Stimulated activated CD4-positive, alpha-beta T cell treated with anti-CD3 and anti-CD28 coated beads, Interleukin-1b, Interleukin-23, amount 100 ng/mL, for 4 hours (primary cell): ENCODE measurements at places on chromosomes 7 and 10.

DNA sequence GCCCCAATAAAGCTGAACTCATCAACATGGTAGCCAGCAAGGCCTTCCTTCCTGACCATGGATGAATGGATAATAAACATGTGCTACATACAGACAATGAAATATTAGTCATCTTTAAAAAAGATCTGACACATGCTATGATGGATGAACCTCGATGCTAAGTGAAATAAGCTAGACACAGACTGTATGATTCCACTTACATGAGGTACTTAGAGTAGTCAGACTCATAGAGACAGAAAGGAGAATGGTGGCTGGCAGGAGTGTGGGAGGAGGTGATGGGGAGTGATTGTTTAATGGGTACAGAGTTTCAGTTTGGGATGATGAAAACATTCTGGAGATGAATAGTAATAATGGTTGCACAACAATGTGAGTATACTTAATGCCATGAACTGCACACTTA lies 114.1 kb upstream of the SORCS3 start:
- DNase-seq, result no peak

GRCh38 chr7:25726781-25727311 lies 425.2 kb upstream of the NFE2L3 start:
- no peak for DNase-seq

DNA sequence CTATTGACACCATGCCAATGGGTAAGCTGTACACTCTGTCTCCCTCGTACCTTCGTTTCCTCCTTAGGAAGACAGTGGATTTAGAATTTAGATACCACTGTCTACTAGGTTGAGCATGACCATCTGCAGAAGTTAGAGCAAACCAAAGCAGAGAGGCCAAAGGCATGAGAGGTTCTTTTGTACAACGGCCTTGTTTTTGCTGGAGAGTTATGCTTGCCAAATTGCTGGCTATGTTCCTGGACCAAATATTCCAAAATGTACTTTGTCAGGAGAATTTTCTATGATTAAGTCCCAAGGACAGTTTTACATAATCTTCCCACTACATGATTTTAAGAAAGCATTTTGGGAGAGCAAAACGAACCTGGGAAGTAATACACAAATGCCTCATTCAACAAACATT lies 47.9 kb upstream of the PLCE1 start:
- no peak for DNase-seq

- DNase-seq, result no peak
Observed at GRCh38 chr7:112204499-112205342, 1.5 kb downstream of the DOCK4 start.

- no peak for DNase-seq
Observed at GRCh38 chr7:87528730-87529129, 53.2 kb upstream of the ABCB4 start.

DNA sequence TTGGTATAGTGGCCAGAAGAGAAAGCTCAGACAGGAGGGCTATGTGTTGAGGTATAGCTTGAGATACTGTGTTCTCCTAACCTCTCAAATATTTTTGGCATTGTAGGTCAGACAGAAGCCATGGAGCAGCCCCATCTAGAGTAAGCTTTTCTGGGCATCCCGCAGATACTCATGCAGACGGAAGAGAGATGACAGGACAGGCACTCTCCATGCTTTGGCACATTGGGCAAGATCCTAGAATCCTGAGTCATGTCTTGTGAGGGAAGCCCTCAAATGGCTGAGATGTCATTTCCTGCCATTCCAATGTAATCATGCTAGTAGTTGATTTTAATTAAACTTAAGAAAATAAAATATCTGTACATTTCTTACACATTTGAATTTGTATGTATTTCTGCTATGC lies 16.8 kb upstream of the KIF20B start:
- no peak for DNase-seq

DNA sequence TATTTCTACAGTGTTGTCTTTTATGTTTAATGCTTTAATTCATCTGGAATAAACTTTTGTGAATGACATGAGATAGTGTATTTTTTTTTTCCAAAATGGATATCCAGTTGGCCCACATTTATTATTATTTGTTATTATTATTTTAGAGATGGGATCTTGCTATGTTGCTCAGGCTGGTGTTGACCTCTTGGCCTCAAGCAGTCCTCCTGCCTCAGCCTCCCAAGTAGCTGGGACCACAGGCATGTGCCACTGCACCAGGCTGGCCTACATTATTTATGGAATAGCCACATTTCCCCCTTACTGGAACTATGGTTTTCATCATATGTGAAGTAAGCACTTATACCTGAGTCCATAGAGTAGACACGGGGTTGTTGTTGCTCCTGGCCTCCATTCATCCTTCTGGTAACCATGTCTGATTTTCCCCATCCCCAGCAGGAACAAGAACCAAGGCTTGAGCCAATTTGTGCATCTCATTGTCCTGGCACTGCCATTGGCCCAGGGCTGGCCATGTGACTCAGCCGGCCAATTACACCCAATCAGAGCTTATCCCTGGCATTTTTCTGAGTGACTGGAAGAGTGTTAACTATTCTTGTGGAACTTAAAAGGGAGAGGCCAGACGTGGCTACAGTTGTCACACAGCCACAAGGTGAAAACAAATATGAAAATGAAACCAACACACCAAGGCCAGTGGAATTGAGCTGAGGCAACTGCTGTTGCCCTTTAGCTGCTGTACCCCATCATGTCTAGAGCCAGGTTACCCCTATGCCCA lies 23.1 kb downstream of the PRF1 start:
- no peak for DNase-seq

GRCh38 chr7:70132852-70133690 lies 534.8 kb downstream of the AUTS2 start:
- no peak for DNase-seq

GRCh38 chr7:88395715-88396114 lies 89.0 kb upstream of the STEAP4 start:
- no peak for DNase-seq

DNA sequence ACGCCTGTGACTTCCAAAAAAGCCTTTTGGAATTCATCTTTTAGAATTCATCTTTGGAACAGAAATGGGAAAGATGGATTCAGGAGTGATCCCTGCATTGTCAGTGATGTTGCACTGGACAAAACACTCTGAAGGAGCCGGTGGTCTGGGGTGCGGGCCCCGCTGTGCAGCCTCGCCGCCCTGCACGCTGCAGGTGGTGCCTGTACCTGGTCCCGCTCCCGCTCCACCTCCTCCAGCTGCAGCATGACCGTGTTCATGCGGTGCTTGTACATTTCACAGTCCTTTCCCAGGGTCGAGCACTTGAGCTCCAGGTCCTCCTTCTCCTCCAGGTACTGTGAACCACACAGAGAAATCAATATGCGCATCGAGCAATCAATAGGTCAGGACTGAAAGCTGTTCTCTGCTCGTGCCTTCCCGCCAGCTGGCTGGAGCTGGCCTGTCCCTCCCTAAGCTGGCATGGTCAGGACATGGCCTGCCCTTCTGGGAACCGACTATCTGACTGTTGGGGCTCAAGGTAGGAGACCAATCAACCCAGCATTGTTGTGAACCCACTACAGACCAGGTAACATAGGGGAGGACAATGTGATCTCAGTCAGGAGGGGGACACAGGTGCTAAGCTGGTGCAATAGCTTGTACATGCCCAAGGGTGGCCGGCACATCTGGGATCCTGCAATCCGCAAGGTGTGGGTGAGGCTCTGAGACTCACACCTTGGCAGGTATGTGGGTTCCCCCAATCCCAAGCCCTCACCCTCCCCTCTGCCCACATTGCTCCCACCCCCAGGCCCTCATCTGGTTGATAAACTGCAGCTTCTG lies 93.8 kb upstream of the GNA12 start:
- DNase-seq, result no peak

DNA sequence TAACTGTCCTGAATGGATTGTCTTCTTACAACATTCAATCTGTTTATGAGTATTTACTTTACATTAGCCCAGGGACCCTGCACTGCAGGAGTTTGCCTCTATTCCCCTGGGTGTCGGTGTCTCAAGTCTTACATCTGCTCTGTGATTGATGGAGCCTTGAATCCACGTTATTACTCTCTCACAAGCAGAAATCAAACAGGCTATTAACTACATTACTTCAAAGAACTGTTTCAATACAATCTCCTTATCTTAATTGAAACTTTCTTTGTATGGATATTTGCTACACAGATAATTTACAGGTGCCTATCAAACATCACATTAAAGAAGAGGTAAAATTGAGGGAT lies 3.1 kb upstream of the ARID5B start:
- no peak for DNase-seq

GRCh38 chr7:128735436-128735835 lies 3.7 kb upstream of the CALU start:
- no peak for DNase-seq

- no peak for DNase-seq
Observed at GRCh38 chr10:133438711-133439273, 14.4 kb upstream of the SPRN start.

- DNase-seq, result no peak
Observed at GRCh38 chr10:16231734-16232435, 204.9 kb upstream of the PTER start.

GRCh38 chr10:86204421-86205305 lies 161.9 kb downstream of the GRID1 start:
- DNase-seq, result no peak

- DNase-seq, result no peak
Observed at GRCh38 chr7:75626954-75627353, 111.8 kb downstream of the HIP1 start.

- no peak for DNase-seq
Observed at GRCh38 chr10:36899652-36900051, 225.7 kb upstream of the ANKRD30A start.

GRCh38 chr10:125124907-125125306 lies 35.5 kb downstream of the CTBP2 start:
- no peak for DNase-seq

DNA sequence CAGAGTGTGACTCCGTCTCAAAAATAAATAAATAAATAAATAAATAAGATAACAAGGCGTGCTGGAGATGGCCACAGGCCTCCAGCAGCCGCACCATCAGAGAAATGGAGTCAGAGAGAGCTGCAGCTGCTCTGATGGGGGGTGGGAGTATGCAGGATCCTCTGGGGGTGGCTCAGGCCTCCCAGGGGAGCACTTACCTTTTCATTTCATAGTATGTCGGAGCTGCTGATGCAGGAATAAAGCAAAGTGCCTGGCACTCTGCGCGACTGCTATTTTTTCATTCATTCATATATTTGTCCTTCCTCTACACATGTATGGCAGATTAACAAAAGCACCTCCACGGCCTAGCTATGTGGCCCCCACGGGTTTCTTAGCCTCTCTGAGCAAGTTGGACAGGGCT lies 175.9 kb downstream of the CUX1 start:
- DNase-seq, result no peak

DNA sequence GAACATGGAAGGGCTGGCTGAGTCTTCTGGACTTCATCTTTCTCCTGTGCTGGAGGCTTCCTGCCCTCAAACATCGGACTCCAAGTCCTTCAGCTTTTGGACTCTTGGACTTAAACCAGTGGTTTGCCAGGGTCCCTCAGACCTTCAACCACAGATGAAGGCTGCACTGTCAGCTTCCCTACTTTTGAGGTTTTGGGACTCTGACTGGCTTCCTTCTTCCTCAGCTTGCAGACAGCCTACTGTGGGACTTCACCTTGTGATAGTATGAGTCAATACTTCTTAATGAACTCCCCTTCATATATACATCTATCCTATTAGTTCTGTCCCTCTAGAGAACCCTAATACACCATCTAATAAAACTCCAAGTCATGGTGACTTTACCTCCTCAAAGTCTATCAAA lies 4.0 kb upstream of the CLEC5A start:
- no peak for DNase-seq

GRCh38 chr7:102981451-102981850 lies 68.7 kb downstream of the LRRC17 start:
- no peak for DNase-seq

DNA sequence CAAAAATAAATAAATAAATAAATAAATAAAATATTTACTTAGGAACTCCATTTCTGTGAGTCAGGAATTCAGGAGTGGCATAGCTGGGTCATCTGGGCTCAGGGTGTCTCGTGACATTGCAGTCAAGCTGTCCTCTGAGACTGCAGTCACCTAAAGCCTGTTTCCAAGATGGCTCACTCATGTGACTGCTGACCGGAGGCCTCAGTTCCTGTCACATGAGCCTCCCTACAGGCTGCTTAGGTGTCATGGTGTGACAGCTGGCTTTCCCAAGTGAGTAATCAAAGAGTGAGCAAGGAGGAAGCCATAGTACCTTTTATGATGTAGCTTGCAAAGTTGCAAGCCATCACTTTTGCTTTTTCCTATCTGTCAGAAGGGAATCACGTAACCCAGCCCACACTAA lies 128.6 kb upstream of the KCTD7 start:
- no peak for DNase-seq

DNA sequence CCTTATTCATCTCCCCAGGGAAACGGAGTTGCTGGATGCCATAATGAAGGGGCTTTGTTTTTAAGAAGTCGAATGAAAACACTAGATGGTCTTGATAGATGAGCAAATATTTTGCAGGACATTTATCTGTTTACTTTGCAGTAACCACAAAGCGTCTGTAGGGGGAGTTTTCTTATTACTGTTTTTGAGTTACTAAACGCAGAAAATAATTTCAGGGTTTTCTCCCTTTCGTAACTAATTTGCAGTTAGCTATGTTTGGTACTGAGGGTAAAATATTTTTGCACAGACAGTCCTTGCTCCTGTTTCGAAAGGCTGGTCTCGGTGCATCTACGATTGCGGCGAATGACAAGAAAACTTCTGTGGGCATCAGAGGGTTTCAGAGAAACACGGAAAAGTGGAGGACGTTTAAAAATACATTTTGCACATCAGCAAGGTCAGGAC lies 505.6 kb upstream of the MKI67 start:
- DNase-seq, result no peak

DNA sequence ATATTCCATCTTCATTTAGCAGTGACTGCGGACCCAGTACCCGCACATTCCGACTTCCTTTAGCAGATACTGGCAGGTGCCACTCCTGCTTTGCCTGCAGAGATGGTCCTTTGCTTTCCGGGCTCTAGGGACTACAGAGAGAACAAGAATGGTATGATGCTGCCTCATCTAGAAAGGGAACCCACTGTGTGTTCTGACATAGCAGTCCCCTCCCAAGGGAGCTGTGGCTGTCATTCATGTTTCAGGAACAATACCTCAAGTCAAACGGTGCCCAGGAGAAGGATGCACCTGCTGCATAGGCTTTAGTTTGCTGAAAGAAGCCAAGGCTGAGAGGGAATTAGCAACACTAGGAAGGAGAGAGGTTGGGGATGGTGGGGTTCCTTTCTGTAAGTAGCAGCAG lies 15.9 kb upstream of the TMEM72 start:
- no peak for DNase-seq

DNA sequence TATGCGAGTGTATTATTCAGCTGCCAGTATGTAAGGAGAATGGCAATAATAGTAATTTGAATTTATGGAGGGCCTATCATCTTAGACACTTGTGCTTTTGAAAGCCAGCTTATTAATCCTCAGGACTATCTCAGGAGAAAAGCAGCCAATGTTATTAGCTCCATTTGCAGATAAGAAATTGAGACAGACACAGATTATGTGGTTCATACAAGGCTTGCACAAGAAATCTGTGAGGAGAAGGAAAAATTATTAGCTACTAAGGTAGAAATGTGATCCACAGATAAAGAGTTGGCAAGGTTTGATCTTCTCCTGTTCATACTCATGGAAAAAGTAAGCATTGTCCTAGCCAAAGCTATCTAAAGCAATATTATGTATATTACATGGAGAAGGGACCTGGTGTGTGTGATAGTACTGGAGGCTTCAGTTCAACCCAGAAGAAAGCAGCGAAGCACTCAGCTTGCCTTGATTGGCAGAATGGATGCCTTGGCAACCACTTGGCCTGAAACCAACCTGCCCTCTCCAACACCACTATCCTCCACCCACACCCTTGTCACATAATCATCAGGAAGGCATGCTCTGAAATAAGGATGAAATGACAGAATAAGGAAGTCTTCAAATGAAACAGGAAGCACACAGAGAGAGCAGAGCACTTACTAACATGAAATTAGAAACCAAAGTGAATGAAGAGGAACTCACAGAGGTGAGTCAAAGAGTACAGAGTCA lies 18.0 kb downstream of the MACC1 start:
- no peak for DNase-seq
